ENCODE measurements at places on chromosomes 6 and 20. TPM values are rescaled to one million over a fixed set of nuclear protein-coding genes. Genes with fewer than 3 reads are reported as not detected.

DNA sequence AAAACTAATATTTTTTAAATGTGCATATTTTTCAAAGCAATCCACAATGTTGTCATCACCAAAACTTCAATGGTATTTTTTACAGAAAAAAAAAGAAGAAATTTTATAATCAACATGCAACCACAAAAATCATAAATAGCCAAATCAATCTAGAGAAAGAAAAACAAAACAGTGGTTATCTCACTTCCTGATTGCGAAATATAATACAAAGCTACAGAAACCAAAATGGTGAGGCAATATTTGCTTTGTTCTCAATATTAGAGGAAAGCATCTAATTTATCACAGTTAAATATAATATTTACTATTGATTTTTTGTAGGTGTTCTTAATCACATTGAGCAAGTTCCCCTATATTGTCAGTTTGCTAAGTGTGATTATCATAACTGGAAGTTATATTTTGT, 720.7 kb upstream of the ADGRB3 start:
- no peak for DNase-seq
- H3K27me3 ChIP-seq = no peaks in the 10 kb centered on the region
- no peak overlapping the region for H3K27ac ChIP-seq
- no peak overlapping the region for H3K4me3 ChIP-seq
- no peaks in the 10 kb centered on the region for H3K4me1 ChIP-seq

Gene HEY2
- not detected for total RNA-seq

DNA sequence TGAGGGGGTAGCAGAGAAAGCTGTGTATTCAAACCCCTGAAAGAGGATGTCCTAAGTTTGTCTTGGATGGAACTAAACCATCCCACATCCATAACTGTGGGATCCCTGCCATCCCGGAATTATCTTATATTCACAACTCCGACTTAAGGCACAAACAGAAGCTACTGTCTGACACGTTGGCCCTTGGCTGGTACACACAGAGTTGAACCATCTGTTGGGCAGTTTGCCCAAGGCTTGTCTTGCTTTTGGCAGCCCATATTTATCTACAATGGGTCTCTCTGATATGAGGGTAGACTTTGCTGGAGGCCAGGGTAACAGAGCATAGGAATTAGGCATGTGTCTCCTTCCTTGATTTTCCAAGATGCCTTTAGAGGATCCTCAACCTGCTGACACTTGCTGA, 116.6 kb upstream of the PROKR2 start:
- H3K4me1 ChIP-seq = no peaks in the 10 kb centered on the region
- peaks cover 20% of the 10 kb centered on the region for H3K27me3 ChIP-seq
- DNase-seq = no peak
- no peak overlapping the region for H3K27ac ChIP-seq
- H3K4me3 ChIP-seq = no peak overlapping the region

Gene MUCL3
- not detected for total RNA-seq

- H3K36me3 ChIP-seq = no peaks in the 10 kb centered on the region
- peaks cover 19% of the 10 kb centered on the region for H3K4me1 ChIP-seq
- no peaks in the 10 kb centered on the region for H3K27me3 ChIP-seq
- peak overlapping the region; percentile 65 for H3K27ac ChIP-seq
Observed at GRCh38 chr6:107668743-107669474, 155.2 kb downstream of the SCML4 start.

DNA sequence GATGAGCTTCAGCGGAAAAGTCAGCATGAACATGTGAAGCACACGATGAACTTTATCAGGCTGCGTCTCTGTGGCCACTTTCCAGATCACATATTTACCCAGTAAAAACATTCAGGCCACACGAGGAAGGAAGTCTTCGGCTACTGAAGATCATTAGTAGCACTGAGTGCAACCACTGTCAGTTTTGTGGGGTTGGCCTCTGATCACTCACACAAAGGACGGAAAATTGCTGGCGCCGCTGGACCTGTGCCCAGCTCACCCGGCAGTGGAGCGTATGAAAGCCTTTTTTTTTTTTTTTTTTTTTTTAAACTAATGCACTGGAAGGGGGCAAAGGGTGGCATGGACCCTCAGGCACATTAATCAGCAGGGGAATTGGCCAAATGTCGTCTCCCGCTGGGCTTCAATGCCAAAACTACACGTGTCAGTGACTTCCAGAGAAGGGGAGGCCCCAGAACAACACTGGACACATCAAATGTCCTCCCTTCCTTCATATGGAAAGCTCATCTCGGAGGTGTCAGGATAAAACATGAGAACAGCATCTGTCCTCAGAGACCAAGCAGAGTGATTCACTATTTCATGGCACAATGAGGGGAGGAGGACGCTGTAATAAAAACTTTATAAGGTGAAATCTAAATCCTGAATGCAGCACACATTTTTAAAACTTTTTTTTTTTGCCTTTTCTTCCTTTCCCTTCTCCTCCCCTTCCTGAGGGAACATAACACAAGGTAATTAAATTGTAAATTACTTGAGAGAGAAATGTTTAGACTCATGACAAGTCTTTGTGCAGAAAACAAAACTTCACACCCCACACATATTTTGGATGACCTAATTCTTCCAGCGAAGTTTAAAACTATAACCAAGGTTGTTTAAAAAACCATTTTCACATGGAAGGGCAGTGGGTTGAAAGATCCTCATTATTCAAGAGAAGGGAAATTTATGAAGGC, 223.4 kb downstream of the FOXC1 start:
- no peak for DNase-seq
- no peaks in the 10 kb centered on the region for H3K4me1 ChIP-seq
- H3K4me3 ChIP-seq = no peak overlapping the region
- H3K36me3 ChIP-seq = peaks cover 29% of the 10 kb centered on the region
- no peaks in the 10 kb centered on the region for H3K27me3 ChIP-seq

- no peaks in the 10 kb centered on the region for H3K4me1 ChIP-seq
- no peak for DNase-seq
- H3K27ac ChIP-seq = no peak overlapping the region
- peaks cover 59% of the 10 kb centered on the region for H3K27me3 ChIP-seq
- H3K36me3 ChIP-seq = no peaks in the 10 kb centered on the region
Observed at GRCh38 chr20:40679184-40679583, 9.9 kb downstream of the MAFB start.

DNA sequence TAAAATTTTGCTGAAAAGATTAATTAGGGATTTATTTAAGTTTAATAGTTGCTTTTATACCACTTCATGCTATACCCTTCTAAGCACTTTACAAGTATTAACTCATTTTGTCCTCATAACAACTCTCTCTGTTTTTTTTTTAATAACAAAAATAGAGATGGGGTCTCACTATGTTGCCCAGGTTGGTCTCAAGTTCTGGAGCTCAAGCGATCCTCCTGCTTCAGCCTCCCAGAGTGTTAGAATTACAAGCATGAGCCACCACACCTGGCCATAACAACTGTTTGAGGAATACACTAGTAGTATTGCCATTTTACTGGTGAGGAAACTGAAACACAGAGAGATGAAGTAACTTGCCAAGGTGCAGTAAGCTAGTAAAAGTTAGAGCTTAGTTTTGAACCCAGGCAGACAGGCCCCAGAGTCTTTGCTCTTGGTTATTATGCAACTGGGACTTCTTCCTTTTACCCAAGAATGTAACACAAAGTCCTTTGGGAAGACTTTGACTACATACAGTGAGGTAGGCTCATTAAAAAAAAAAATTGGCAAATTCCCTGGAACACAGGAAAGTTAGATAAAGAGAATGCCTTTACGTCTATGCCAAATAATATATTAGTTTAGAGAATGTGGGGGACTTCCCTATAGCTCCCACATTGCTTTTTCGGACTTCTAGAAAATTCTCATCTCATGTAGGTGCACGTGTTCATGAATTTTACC, 11.4 kb downstream of the ANKS1A start:
- H3K27ac ChIP-seq = no peak overlapping the region
- H3K36me3 ChIP-seq = peaks cover 5% of the 10 kb centered on the region
- no peak for DNase-seq

DNA sequence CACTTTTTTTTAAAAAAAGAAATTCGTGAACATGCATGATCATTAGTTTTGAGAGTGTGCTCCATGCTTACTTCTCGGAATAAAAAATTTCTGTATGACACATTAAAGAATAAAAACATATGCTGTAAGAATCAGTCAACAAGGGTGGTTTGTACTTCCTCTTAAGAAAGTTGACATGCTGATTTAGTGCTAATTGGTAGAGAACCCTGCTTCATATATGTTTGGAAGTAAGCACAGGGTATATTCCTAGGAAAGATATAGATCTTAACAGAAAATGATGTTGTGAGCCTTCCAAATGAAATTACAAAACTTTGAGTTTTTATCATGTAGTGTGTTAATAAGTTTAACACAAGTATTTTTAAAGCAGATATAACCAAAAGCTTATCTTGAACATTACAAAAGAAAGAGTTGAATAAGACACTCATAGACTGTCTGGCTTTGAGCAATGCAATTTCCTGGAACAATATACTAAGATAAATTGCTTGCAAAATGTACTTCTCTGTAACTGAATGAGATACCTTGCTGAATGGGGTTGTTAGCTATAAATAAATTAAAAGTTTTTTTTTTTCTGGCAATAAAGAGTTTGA, 13.8 kb upstream of the VIP start:
- H3K27ac ChIP-seq = no peak overlapping the region
- H3K36me3 ChIP-seq = no peaks in the 10 kb centered on the region
- no peaks in the 10 kb centered on the region for H3K27me3 ChIP-seq
- no peak for DNase-seq
- H3K4me1 ChIP-seq = no peaks in the 10 kb centered on the region

Gene XKR7
- total RNA-seq = 0.04 TPM

GRCh38 chr20:62743777-62744317, 35.2 kb downstream of the NTSR1 start:
- DNase-seq = no peak
- peaks cover 6% of the 10 kb centered on the region for H3K27me3 ChIP-seq
- no peak overlapping the region for H3K27ac ChIP-seq
- no peak overlapping the region for H3K4me3 ChIP-seq

Gene TMC2
- total RNA-seq = not detected

GRCh38 chr6:2529211-2529719, 221.5 kb downstream of the MYLK4 start:
- H3K4me1 ChIP-seq = no peaks in the 10 kb centered on the region
- DNase-seq = no peak
- no peak overlapping the region for H3K4me3 ChIP-seq
- H3K27ac ChIP-seq = no peak overlapping the region
- no peaks in the 10 kb centered on the region for H3K36me3 ChIP-seq
- H3K27me3 ChIP-seq = peaks cover 42% of the 10 kb centered on the region

Gene C4A
- total RNA-seq = 2.2 TPM

DNA sequence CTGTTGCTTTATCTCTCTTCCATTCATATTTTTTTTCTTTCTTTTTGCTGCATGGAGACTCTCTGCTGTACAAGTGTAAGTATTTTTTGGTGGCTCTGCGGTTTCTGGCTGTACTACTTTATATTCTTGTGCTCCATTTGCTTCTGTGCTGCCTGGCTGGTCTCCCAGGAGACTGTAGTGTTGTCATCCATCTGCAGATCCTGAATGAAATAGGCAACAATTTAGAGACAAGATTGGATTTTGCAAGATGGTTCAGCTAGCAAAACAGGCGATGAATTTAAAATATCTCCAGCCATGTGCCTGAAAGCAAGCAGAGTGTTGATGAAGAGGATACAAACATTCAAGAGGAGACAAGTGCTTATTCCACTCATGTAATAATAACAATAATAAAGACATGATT, 75.1 kb upstream of the SCGN start:
- peaks cover 7% of the 10 kb centered on the region for H3K4me1 ChIP-seq
- peaks cover 1% of the 10 kb centered on the region for H3K36me3 ChIP-seq
- H3K27ac ChIP-seq = no peak overlapping the region
- no peak overlapping the region for H3K4me3 ChIP-seq
- no peak for DNase-seq
- no peaks in the 10 kb centered on the region for H3K27me3 ChIP-seq

GRCh38 chr6:80226151-80226550, 119.7 kb downstream of the BCKDHB start:
- H3K36me3 ChIP-seq = peaks cover 26% of the 10 kb centered on the region
- no peak overlapping the region for H3K4me3 ChIP-seq
- no peak overlapping the region for H3K27ac ChIP-seq
- H3K4me1 ChIP-seq = no peaks in the 10 kb centered on the region
- H3K27me3 ChIP-seq = no peaks in the 10 kb centered on the region

- peaks cover 2% of the 10 kb centered on the region for H3K36me3 ChIP-seq
- H3K4me1 ChIP-seq = no peaks in the 10 kb centered on the region
- H3K4me3 ChIP-seq = no peak overlapping the region
- no peaks in the 10 kb centered on the region for H3K27me3 ChIP-seq
- DNase-seq = no peak
Observed at GRCh38 chr6:156359912-156360311, 417.3 kb upstream of the ARID1B start.

Gene BPIFB6
- not detected for total RNA-seq

Gene WFDC8
- not detected for total RNA-seq

Gene EPB41L2
- 40.7 TPM for total RNA-seq

GRCh38 chr6:150590446-150590845, 9.2 kb upstream of the PLEKHG1 start:
- DNase-seq = no peak
- H3K36me3 ChIP-seq = no peaks in the 10 kb centered on the region
- peaks cover 4% of the 10 kb centered on the region for H3K27me3 ChIP-seq
- no peaks in the 10 kb centered on the region for H3K4me1 ChIP-seq
- H3K4me3 ChIP-seq = no peak overlapping the region

DNA sequence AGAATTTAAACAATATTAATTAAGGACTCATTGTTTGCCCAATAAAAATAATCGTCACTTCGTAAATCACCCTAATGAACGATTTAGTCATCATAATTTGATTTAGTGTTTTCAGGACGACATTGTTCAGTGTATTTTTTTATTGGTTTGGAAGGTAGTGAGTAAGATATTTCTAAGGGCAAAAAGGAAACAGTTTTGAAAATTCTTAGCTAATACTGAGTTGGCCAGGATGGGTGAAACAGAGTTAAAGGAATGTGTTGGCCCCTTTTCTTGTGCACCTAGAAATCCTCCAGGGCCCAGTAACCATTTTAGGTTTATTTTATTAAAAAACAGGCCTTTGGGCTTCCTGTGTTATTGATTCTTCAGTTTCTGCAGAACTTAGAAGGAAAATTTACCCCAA, 25.3 kb downstream of the ANKS1A start:
- H3K27ac ChIP-seq = no peak overlapping the region
- peaks cover 9% of the 10 kb centered on the region for H3K27me3 ChIP-seq
- peaks cover 7% of the 10 kb centered on the region for H3K36me3 ChIP-seq
- peaks cover 36% of the 10 kb centered on the region for H3K4me1 ChIP-seq
- DNase-seq = no peak
- H3K4me3 ChIP-seq = no peak overlapping the region

DNA sequence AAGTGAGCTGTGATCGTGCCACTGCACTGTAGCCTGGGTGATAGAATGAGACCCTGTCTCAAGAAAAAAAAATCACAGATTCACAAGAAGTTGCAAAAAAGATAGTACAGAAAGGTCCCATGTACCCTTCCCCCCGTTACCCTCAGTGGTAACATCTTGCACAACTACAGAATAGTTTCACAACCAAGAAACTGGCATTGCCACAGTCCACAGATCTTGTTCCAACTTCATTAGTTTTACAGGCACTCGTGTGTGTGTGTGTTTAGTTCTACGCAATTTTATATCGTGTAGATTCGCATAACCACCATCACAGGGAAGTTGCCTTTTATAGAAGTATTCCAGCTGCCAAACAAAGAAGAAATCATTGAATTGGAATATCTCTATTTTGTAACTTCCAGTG, 19.1 kb downstream of the SPATA2 start:
- H3K27me3 ChIP-seq = no peaks in the 10 kb centered on the region
- no peaks in the 10 kb centered on the region for H3K36me3 ChIP-seq
- no peak overlapping the region for H3K4me3 ChIP-seq
- H3K27ac ChIP-seq = no peak overlapping the region

- peaks cover 5% of the 10 kb centered on the region for H3K27me3 ChIP-seq
- H3K4me1 ChIP-seq = no peaks in the 10 kb centered on the region
- no peak overlapping the region for H3K27ac ChIP-seq
- H3K4me3 ChIP-seq = no peak overlapping the region
- H3K36me3 ChIP-seq = no peaks in the 10 kb centered on the region
Observed at GRCh38 chr20:51651921-51652549, 109.5 kb upstream of the NFATC2 start.

All from activated naive CD8-positive, alpha-beta T cell treated with anti-CD3 and anti-CD28 coated beads for 36 hours (primary cell).